ENCODE measurements at places on chromosomes 4 and X.

DNA sequence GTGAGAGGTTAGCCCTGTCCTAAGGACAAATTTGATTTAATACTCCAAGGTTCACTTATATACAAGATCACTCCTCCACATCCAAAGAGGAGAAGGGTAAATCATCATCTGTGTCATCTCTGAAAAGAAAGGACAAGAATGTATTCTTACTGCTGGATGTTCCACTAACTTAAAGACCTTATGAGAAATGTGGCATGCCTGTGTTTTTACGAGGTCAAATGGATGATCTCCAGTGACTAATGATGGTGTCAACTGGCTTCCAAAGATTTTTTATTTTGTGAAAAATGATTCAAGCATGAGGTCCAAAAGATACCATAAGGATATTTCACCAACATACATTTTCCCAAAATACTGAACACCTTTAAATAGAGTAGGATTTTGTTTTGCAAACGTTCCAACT is 143.4 kb downstream of the PTCHD1 start:
- no peak for DNase-seq

GRCh38 chr4:64539234-64539849 is 130.1 kb upstream of the TECRL start:
- peak; percentile 34 for DNase-seq

DNA sequence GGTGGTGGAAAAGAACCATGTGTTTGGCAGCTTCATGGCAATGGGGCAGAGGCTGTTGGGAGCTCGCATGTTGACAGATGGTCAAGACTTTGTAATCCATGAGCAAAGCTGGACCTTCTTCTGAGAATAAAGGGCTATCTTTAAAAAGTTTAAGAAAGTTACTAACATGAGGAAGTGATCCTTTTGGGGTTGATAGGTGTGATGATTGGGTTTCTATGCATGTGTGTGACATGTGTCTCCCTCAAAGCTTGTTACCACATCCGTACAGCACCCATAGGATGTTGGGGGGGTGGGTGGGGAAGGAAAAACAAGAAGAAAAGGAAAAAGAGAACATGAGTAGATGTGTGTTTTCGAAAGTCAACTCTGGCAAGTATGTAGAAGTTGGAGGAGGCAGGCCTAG is 123.0 kb upstream of the TLR3 start:
- no peak for DNase-seq

DNA sequence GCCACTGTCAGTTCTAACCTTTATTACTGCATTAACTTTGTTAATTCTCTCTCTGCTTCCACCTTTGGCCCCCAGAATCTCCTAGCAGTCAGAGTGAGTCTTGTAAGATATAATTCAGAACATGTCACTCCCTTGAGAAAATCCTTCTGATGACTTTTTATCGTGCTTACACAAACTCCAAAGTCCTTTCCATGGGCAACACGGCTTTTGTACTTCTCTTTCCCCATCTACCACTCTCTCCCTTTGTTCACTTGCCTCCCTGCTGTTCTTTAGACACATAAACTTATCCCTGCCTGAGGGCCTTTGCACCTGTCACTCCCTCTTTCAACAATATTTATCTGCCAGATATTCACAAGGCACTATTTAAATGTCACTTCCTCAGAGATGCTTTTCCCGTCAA is 64.8 kb downstream of the MAOB start:
- DNase-seq, result no peak
